ENCODE measurements at places on chromosomes 4 and X.

GRCh38 chr4:4780729-4781244, 78.7 kb upstream of the MSX1 start:
- no peak for DNase-seq

- DNase-seq: no peak
Observed at GRCh38 chrX:70029863-70030262, 19.9 kb downstream of the AWAT2 start.

GRCh38 chr4:171646984-171647383, 166.2 kb upstream of the GALNTL6 start:
- DNase-seq: no peak

GRCh38 chr4:45475548-45475947, 648.3 kb downstream of the GABRG1 start:
- DNase-seq: no peak

DNA sequence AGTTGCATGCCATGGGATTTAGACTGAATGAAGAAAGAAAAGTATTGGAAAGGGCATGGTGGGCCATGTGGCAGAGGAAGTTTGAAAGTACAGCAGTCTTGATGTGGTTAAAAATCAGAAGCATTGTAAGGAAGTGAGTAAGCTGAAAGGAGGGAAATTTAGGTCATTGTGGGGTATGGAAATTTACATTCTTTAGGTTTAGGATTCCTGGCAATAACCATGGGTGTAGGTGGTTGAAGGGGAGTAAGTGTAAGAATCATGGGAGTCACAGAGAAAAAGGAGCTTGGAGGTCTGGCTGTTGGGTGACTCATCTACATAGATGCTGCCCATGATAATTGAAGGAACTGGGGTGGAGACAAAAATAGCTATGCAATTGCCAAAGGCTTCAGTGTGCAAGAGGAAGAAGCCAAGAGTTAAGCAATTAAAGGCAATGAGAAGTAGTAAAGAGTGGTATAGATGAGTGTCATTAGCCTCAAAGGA, 243.8 kb upstream of the LDB2 start:
- no peak for DNase-seq

DNA sequence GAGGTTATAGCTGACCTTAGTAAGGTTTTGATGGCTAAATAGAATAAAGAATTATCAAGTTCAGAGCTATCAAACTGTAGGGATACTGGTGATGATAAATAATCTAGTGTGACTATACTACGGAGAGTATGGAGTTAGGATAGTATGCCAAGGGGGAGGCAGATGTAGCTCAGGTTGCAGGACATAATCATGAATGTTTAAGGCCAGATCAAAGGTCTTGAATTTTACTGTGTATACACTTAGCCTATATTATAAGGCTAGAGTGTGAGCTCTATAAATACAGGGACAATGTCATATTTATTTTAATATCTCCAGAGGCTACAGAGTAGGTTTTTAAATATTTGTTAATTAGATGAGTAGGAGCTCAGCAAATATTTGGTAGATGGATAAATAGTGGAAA, 131.1 kb upstream of the STIM2 start:
- DNase-seq: no peak

DNA sequence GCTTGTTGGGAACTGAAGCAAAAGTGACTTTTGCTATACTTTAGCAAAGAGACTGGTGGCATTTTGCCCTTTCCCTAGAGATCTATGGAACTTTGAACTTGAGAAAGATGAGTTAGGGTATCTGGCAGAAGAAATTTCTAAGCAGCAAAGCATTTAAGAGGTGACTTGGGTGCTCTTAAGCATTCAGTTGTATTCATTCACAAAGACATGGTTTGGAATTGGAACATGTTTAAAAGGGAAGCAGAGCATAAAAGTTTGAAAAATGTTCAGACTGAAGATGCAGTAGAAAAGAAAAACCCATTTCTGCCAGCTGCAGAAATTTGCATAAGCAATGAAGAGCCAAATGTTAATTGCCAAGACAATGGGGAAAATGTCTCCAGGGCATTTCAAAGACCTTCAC, 21.6 kb downstream of the AIMP1 start:
- DNase-seq: no peak

DNA sequence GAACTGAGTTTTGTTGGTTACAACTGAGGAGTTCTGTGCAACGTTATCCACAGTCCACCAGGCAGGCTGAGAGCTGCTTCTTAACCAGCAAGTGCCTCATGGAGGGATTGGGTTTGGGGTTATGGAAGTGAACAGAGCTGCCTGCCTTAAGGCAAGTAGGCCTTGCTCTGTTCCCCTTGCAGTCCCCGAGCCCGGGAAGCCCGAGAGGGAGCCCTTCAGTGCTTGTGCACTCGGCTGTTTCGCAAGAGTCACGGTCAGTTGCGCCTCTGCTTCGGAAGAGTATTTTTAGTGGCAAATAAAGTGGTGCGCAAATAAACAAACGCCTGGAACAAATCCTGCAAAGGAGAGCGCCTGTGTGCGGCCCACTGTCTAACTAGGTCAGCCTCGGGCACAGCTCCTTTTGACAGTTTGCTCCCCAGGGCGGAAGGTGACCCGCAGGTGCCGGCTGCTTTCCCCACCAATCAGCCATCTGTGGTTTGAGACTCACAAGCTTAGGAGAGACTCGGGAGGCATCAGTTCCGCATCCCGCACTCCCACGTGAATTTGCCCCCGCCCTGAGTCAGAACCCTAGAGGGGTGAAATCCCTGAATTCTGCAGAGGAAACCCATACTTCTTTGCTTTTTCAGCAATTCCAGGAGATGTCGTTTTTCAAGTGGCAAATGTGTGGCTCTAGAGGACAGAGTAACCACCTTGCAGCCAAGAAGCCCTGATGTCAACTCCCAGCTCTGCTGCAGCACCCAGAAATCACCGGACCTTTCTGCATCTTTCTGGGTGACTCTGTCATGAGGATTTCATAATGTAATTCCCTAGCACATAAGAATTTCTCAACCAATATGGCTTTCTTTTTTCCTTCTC, 56.8 kb downstream of the LGI2 start:
- DNase-seq: peak; percentile 65

DNA sequence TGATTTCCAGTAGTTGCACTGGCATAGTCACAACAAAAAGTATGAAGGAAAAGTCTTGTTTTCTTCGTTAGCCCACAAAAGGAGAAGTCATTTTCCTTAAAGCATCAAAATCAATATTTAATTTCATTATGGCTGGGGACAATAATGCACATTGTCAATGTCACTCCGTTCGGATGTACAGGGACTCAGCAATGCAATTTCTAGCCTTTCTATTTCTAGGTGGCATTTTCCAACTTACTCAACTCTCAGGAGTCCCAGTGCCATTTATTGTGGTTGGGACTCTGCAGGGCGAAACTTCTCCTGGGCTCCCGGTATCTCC, 99.6 kb downstream of the CEP135 start:
- no peak for DNase-seq

DNA sequence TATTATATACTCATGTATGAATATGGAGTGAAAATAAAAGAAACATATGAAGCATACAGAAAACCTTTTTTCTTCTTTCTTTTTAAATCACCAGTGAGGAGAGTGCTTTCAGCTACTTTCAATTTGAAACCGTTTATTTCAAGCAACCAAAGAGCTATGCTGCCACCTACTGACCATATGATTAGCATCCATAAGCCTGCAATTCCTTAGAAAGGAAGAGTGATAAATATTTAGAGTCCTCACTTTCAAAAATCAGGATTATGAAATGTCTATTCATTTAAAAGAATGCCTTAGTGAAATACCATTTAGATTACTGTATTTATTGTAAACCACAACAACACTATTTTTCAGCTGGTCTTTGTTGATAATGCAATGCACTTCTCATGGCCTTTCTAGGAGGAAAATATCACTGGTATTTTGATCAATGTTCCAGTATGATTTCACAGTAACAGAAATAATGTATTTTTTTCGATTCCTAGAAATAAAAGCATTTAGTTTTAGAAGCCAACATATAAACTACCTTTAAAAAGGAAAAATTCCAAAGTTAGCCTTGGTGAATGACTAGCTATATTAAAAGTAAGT, 667.6 kb downstream of the PCDH18 start:
- no peak for DNase-seq

DNA sequence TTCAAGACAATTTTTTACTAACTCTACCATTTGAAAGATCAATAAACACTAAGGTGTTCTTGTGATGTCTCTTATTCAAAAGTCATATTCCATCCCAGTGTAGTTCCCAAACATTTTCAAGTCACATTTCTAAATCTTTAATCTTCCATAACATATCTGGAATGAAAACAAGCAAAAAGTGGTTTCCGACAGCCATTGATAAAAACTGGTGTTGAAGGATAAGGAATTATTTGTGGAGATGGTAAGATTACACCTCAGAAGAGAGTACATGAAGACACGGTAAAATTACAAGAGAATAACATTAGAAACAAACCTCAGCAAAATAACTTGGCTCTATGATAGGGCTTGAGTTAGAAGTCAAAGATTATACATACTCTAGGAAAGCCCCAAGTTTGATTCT, 4.3 kb downstream of the CHIC2 start:
- DNase-seq: no peak

DNA sequence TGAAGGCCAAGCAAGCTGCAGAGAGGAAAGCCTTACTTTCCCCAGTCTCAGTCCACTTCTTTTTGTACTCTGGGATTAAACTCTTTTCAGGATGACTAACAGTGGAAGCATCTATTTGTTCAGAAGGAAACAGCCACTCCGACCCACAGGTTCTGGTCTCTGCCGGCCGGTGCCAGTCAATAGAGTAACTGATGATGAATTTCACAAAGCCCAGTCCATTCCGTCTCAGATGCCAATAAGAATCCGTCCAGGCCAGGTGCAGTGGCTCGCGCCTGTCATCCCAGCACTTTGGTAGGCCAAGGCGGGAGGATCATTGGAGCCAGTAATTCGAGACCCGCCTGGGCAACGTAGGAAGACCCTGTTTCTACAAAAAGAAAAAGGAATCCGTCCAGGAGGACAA, 58.5 kb upstream of the HELT start:
- DNase-seq: no peak

DNA sequence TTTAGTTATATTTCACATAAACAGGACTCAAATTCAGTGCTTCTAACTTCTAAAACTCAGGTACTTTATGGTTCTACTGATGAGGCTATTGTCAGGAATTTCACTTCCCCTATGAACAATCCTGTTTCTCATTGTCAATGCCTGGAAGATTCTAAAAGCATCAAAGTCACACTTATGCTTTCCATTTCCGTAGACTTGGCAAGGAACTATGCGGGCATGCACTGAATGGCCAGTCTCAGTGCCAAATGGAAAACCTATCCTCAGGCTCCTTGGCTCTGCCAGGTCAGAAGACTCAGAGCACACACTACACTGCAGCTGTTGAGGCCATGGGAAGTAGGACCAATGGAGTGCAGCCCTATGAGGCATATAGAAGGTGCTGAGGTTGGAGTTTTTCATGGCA, 97.0 kb upstream of the PTPN13 start:
- DNase-seq: no peak

GRCh38 chr4:185529413-185529812, 5.9 kb downstream of the PDLIM3 start:
- no peak for DNase-seq

GRCh38 chrX:150615356-150615755, 46.9 kb downstream of the MTM1 start:
- DNase-seq: no peak

DNA sequence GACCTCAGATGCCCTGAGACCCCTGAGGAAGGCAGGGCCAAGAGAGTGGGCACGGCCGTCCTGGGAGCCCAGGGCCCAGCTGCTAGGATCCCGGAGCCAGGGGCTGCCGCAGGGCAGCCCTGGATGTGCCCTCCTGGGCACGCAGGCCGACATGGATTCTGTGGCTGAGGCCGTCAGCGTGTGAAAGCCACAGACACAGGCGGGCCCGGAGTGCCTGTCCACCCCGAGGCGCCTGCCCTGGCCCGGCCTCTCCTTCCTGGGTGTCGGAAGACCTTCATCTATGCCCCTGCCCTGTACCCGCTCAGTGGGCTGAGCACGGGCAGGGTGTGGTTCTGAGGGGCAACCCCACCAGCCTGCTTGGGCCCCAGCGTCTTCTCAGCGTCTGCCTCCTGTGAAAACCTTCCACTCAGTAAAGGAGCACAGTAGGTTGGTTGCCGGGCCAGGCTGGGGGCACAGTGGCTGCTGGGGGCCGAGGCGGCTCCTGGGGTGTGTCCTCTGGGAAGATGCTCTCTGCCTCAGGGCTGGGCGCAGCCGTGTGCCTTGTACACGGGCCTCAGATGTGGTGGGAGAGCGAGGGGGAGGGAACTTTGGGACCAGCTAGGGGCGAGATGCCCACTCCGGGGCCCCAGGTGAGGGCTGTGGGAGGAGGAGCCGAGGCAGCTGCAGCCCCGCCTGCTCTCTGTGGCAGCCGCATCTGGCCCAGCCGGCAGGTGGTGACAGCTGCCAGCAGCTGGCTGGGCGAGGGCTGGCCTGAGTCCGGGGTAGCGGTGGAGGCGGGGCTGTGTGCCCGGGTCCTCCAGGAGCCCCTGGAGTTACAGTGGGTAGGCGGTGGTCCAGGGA, 20.8 kb downstream of the FGFRL1 start:
- no peak for DNase-seq

GRCh38 chr4:168484626-168485025, 4.3 kb upstream of the DDX60L start:
- no peak for DNase-seq

- DNase-seq: no peak
Observed at GRCh38 chr4:85883180-85883579, 408.2 kb downstream of the ARHGAP24 start.

DNA sequence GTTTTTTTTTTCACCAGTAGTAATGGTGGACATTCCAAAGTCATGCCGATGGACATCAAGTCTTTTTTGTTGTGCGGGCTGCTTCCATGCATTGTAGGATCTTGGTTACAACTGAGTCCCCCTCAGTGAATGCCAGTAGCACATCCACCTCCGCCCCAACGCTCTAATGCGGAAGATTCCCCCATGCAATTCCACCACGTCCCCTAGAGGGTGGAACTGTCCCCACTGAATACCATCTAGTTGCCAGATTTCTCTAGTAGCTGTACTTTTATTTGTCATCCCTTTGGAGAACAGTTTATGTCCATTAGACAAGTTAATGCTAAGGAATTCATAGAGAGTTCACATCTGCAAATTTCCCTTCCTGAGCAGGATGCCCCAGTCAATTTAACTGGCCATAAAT, 6.7 kb downstream of the SHISA3 start:
- DNase-seq: no peak

DNA sequence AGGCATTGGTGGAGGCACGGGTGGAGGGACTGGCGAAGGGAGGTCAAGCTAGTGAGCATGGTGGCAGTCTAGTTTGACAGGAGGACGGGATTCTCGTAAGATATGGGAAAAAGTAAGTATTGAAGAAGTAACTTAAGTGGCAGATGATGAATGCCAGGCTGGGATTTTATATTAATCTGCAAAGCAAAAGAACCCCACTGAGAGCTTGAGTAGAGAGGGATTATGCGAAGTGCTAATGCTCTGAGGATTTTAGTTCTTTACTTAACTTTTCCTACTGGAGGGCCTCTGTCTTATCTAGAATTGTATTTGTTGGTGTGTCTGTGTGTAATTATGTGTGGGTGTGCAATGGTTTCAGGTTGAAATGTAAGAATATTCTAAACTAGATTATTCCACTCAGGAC, 327.9 kb downstream of the FAT4 start:
- DNase-seq: no peak

- no peak for DNase-seq
Observed at GRCh38 chr4:144709793-144710525, 64.0 kb downstream of the HHIP start.

Measured in left lobe of liver (tissue), 2 donors.